ENCODE measurements at places on chromosomes 1 and 21.

- peak; percentile 52 for DNase-seq
Measured at GRCh38 chr21:43361127-43361492, 65.8 kb downstream of the SIK1 start.

DNA sequence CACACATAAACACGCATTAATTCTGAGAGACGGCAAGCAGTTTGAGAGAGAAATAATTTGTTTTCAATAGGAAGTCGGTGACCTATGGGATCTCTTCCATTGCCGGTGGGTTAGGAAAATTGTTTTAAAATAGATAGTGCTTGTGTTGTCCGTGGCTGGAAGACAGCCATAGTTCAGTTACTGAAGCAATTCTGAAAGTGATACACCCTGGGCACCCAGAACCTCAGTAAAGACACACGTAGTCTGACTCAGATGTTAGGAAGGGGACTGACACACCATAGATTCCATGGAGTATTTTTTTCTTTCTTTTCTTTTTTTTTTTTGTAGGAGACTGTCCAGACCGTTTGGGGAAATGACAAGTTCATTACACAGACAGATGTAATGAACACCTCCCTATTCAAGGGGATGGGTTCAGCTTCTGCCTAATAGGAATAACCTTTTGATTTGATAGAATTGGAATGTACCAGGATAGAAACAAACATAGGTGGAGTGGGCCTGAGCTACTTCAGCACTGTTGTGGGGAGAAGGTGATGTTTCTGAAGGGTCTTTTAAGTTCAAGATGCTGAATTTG, 1.6 kb downstream of the C1orf21 start:
- no peak for DNase-seq

GRCh38 chr1:232589812-232590743, 39.9 kb downstream of the SIPA1L2 start:
- no peak for DNase-seq

DNA sequence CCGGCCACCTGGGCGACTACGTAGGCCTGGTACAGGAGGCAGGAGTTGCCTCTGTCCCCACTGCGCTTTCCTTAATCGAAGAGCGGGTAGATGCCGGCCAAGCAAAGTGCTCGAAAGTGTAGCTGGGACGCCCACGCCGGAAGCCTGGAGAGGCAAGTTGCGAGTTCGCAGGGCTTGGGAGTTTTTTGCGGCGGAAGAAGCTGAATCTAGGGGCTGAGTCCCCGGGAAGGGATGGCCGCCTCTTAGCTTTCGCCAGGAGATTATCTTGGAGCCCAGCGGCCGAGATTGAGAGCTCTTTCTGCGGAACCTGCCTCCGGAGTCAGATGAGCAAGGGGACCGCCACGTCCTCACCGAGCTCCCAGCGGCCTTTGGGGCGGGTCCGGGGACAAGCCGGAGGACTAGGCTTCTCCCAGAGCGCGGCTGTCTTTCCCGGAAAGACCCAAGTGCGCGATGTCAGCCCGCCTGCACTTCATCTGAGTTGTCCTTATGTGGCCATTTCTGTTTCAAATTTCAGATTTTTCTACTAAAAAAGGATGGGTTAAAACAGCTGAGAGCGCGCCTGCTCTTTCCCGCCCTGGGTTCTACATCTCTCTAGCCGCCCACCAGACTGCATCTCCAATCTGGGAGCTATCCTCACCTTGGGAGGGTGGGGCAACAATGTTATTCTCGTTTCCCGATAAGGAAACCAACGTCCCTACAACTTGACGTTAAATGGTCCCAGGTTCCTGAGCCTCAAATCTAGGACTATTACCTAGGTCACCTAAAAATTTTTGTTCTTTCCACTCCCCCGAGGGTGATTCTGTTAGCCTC, 12.4 kb upstream of the TBX15 start:
- DNase-seq: no peak

DNA sequence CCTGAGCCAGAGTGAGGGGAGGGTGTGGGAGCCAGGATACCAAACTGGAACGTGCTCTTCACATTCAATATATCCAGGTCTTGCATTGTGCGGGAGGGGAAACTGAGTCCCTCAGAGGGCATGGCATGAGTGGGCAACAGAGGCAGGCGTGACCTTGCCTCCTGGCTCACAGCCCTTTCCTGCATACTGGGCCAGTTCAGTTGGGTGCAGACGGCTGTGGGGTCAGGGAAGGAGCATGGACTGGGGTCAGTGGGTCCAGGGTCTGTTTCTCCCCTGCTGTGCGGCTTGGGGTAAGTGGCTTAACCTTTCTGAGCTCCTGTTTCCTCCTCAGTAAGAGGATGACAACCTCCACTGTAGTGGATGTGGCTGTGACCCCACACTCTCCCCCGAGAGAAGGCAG, 16.6 kb downstream of the SERINC2 start:
- DNase-seq: no peak

DNA sequence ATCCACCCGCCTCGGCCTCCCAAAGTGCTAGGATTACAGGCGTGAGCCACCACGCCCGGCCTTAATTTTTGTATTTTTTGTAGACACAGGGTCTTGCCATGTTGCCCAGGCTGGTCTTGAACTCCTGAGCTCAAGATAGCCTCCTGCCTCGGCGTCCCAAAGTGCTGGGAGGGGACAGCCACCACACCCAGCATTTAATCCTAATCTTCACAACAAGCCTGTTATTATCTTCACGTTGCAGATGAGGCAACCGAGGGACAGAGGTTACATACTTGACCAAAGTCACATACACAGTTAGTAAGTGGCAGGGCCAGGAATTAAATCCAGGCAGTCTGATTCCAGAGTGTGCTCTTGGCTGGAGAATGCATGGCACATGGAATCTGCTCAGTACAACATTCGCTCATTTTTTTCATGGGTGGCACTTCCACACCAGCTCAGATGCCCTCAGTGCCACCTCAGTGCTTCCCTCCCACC, 4.8 kb upstream of the GPR37L1 start:
- DNase-seq: no peak

DNA sequence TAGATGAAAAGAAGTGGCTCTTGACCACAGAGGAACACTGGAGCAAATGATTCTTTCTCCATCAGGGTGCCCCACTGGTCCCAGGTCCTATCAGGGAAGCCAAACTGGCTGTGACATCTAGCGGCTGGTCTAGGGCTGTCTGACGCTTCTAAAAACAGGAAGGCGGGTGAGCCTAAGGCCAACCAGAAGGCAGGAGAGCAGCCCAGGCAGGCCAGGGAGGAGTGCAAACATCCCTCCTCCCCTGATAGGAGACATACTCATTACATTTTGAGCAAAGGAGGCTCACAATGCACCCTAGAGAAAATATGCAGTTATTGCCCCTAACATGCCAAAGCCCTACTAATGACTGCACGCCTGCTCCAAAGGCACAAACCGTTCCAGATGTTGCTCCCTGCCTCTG, 10.4 kb upstream of the FOXE3 start:
- DNase-seq: no peak

DNA sequence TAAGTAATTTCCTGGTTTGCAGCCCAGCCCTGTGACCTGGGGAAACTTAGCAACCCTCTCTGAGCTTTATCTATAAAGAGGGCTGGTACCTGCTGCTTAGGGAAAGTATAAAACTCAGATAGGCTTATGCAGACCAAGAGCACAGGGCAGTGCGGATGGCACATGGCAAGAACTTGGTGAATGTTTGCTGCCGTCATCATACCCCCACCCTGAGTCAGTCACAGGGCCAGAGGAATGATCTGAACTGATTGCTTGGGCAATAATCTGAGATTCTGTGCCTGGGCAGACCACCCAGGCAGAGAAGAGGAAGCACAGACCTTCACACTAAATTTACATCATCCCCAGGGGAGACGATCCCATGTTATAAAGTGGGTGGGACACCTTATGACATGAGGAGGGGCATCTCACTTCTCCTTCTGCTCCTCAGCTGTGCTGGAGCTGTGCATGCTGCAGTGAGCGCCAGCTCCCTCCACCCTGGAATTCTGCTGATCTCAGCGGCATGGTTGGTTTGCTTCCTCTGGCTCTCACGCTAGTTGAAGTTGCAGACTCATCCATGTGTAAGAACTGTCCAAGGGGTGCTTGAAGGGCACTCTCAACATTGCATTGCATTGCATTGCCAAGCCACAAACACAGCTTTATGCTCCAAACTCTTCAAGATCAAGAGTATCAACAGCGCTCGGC, 197.1 kb downstream of the AJAP1 start:
- no peak for DNase-seq

GRCh38 chr1:94723894-94724293, 96.3 kb upstream of the SLC44A3 start:
- DNase-seq: no peak

GRCh38 chr1:16080422-16081150, 7.1 kb upstream of the FAM131C start:
- no peak for DNase-seq

Measured in NCI-H510A (cell line).